ENCODE measurements at places on chromosomes 4 and X. TPM values are rescaled to one million over a fixed set of nuclear protein-coding genes. Genes with fewer than 3 reads are reported as not detected.

Gene MAGED4
- total RNA-seq: 15.1 TPM

Gene ADH7
- total RNA-seq: not detected

Gene C4orf36
- not detected for total RNA-seq

Gene NAA11
- not detected for total RNA-seq

Gene TMSB15A
- total RNA-seq: 6.3 TPM

Gene GABRG1
- under 0.01 TPM for total RNA-seq

Gene MAGEA4
- not detected for total RNA-seq

Gene ETDB
- not detected for total RNA-seq

Gene DGKK
- not detected for total RNA-seq

Gene GRXCR1
- total RNA-seq: not detected

Gene ADH6
- total RNA-seq: not detected

Gene NLRP2B
- total RNA-seq: not detected

Gene ZNF275
- 5.2 TPM for total RNA-seq

Gene TAF7L
- total RNA-seq: not detected

Gene PAGE5
- total RNA-seq: not detected

Gene AFF2
- 2.6 TPM for total RNA-seq

Gene PNMA6F
- not detected for total RNA-seq

Gene GC
- not detected for total RNA-seq

Gene COL4A6
- total RNA-seq: 1.0 TPM

Gene PROM1
- total RNA-seq: 40.2 TPM

Gene CT45A2
- total RNA-seq: 0.52 TPM

Gene GLRB
- total RNA-seq: 5.2 TPM

Gene TKTL1
- 0.52 TPM for total RNA-seq

Gene RHOXF1
- not detected for total RNA-seq

Gene NSUN7
- total RNA-seq: 2.6 TPM

Gene CXCR3
- not detected for total RNA-seq

Gene FGF2
- total RNA-seq: 8.4 TPM

Gene IL2RG
- total RNA-seq: 1.0 TPM

Gene ZNF732
- total RNA-seq: 1.6 TPM

Gene LRP2BP
- 4.7 TPM for total RNA-seq

Gene MTHFD2L
- total RNA-seq: 20.9 TPM

Gene GPAT3
- 32.4 TPM for total RNA-seq

Gene CCDC158
- 1.0 TPM for total RNA-seq

Gene MAGEA12
- not detected for total RNA-seq

Measured in skeletal muscle tissue (tissue), 5 donors.